ENCODE measurements at places on chromosomes 13 and 19.

- DNase-seq, result no peak
These were observed 20.0 kb downstream of the CAPS start for GRCh38 chr19:5934069-5934401.

GRCh38 chr13:35914662-35915061, 216.5 kb downstream of the DCLK1 start:
- no peak for DNase-seq

DNA sequence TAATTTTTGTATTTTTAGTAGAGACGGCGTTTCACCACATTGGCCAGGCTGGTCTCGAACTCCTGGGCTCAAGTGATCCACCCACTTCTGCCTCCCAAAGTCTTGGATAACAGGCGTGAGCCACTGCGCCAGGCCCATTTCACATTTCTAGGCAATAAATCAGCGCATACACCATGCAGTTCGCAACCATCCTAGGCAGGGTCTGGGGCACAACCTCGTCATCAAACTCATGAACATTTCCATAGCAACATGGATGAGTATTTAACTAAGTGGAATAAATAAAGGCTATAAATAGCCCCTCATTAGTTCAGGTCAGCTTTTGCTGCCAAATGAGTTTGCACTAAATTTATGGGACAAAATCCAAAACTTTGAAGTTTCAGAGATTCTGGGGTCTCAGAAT, 8.2 kb downstream of the MEIS3 start:
- DNase-seq, result no peak

DNA sequence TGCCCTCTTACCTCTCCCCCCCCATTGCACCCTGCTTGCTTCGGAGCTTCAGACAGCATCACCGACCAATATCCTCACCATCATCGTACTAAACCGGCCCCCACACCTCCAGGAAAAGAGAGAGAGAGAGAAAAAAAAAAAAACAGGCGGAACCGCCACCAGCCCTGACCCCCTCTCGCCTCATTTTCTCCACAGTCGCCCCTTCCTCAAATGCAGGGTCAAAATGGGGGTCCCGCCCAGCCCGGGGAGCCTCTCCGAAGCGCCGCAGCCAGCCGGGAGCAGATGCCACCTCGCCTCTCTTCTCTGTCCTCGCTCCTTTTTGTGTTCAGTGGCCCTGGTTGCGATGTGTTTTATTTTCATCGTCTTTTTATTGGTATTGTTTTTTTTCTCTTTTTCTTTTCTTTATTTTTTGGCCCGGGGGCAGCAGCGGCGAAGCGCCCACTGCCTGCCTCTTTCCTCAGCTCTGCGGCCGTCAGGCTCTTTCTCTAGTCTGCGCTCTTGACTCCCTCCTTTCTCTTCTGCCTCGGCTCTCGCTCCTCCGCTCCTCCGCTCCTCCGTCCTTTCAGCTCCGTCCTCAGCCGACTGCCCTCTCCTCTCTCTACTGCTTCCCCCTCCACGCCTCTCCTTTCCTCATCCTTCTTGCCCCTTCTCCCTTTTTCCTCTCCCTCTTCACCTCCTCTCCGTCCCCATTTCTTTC, 41.4 kb downstream of the DEDD2 start:
- no peak for DNase-seq

DNA sequence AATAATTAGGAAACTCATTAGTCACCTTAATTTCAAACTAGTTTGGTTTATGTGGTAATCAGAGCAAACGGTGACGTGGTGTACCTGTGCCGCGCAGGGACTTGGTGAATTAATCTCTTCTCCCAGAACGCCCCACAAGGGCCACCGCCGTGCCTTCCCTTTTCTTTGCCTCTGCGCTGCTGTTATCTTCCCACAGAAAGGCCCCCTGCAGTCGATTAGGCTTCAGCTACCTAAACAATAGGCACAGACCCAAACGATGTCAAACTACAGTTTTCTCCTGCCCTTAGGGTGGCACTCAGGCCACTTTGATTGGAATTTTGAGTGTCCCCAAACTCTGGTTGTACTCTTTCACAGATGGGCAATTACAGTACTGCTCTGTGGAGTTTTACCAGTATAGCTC, 115.5 kb downstream of the GGACT start:
- no peak for DNase-seq

DNA sequence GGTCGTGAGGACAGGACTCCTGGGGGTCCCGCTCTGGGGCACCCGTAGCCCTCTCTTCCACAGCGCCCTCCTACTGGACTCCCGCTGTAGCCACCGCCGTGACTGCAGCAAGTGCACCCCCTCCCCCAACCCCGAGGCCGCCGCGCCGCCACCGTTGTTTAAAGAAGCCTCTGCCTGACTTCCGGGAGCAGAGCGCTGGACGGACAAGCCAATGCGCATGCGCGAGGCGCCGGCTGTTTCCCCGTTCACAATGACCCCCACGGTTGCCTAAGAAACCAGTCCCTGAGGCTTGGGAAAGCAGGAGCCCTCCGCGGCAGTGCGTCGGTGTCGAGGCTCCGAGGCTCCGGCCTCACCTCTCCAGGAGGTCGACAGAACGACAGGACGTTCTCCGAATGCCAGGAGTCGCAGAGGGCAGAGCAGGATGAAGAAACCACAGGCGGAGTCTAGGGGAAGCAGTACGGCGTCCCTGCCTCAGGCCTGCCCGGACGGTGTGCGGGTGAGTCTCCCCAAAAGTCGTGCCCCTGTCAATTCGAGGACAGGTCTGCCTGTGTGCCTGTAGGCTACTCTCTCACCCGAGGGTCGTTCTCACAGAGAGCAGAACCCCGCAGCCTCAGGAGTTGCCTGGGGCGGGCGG, 70.5 kb upstream of the ZNF420 start:
- DNase-seq, result no peak

DNA sequence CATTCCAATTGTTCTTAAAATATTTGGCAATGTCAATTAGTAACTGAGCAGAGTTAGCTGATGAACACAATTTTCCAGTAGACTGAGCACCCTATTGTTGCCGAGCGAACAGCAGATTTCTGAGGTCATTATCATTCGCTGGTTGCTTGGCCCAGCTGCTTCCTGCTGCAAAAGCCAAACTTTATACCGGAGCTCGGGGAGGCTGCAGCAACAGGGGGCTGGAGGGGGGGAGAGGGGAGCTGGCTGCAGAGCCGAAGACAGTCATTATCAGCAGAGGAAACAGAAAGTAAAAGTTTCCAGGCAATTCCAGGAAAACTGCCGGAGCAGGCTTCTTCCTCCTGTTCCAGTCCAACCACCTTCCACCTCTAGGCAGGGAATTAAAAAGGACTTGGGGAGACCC, 77.9 kb downstream of the ZNF536 start:
- no peak for DNase-seq

DNA sequence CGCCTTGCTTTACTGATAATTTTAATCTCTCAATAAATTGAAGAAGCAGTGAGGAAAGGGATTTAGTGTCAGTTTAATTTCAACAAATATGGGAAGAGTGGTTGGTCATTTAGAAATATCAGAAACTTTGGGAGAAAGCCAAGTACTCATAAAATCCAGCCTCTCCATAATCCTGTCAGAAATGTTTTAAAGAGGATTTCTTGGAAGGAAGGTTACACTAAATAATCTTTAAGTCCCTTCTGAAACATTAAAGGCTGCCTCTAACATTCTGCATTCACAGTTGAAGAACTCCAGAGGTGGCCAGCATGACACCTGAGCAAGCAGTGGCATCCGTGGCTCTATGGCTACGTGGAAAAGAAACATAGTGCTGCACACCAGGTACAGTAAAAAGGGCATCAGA, 378.5 kb downstream of the ENOX1 start:
- DNase-seq, result no peak

DNA sequence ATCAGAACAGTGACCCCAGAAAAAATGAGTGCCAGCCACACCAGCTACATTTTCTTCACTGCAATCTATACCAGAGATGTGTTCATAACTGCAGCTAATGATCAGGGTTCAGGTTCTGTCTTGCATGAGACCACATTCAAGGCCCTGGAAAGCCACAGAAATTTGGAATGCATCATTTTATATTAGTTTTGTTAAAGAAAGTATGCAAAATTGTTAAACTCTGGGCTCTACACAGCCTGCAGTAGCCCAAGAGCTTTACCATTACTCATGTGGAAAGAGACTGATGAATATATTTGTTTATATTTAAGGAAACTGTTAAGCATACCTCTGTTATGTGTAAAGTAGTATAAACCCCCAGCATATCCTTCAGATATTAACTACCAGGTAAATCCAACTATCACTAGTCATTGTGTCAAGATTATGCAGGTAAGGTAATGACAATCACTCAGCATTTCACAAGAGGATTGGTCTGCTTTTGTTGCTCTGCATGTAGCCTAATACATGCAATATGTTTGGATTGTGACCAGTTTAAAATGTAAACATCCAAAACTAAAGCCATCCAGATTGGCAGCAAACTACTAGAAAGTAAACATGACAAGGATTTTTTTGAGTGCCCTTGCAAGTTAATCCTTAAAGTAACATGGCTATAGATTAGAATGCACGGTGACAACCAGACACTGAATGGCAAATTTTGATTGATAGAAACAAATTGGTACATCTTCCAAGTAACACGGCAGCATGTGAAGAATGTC, 429.1 kb upstream of the ARGLU1 start:
- no peak for DNase-seq

GRCh38 chr13:73248711-73249580, 190.1 kb downstream of the KLF5 start:
- DNase-seq, result no peak

- peak; percentile 16 for DNase-seq
These were observed 1299.2 kb upstream of the SPRY2 start for GRCh38 chr13:81639984-81640582.

DNA sequence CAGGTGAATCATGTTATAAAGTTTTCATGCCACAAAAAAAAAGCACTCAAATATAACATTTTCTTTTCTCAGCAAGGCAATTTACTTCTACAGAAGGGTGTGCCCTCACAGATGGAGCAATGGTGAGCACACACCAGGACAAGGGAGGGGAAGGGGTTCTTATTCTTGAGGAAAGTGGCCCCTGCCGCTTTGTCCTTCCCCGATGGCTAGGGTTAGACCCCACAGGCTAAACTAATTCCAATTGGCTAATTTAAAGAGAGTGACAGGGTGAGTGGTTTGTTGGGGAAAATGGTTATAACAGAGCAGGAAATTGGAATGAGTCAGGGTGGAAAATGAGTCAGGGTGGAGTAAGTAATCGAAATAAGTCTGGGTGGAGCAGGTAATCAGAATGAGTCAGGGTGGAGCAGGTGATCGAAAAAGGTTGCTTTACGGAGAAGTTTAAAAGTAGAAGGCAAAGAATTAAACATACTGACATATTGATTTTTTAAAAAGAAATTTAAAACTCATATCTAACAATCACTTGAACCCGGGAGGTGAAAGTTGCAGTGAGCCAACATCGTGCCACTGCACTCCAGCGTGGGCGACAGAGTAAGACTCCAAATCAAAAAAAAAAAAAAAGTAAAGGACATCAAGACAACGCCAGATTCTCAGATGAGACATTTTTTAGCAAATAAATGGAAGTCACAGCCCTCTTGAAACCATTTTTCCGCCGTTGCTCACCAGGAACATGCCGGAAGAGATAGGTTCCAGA, 813 bp downstream of the ZNF562 start:
- peak; percentile 9 for DNase-seq

All from HL-60 (cell line).